ENCODE measurements at places on chromosomes 12 and 14.

DNA sequence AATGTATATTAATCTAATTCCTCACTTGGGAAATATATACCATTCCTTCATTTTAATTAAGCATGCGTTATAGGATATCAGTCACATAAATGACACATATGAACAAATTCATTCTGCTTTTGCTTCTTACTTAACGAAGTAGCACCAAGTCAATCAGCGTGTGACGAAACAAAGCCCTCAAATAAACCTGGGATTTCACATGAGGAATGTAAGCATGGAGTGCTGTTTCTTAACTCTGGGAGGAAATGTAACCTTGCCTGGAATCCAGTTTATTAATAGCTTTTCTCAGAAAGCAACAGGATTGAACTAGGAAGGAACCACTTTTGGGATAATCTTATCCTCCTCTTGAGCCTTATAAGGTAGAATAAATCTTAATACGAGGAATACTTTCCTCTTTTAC is 72.0 kb downstream of the NIN start:
- no peak for DNase-seq

DNA sequence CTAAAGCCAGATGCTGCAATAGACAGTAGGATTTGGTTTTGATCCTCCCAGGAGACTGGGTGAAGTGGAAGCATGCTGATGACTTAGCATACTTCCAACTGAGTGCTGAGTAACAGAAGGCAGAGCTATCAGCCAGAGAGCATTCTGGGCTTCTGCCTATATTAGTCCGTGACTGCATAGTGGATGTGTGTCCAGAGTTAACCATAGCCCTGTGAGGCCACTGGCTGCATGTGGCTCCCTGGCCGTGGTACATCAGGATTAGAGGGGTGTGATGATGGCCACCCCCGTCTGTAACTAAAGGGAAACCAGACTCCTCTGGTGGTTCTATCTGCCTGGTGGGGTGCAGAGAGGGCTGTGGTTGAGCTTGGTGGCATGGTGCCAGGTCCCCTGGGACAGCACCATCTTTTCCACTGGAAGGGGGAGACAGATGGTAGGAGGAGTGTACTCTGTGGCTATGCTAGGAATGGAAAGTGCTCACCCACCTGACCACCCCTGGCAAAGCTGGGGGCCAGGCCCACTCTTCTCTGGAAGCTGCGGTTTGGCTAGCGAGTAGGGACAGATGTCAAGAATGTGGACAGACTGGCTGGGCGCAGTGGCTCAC is 27.4 kb downstream of the ABCD4 start:
- no peak for DNase-seq

GRCh38 chr12:40827683-40828592 is 135.7 kb downstream of the CNTN1 start:
- no peak for DNase-seq

GRCh38 chr12:77608271-77608824 is 222.3 kb upstream of the NAV3 start:
- DNase-seq: no peak

DNA sequence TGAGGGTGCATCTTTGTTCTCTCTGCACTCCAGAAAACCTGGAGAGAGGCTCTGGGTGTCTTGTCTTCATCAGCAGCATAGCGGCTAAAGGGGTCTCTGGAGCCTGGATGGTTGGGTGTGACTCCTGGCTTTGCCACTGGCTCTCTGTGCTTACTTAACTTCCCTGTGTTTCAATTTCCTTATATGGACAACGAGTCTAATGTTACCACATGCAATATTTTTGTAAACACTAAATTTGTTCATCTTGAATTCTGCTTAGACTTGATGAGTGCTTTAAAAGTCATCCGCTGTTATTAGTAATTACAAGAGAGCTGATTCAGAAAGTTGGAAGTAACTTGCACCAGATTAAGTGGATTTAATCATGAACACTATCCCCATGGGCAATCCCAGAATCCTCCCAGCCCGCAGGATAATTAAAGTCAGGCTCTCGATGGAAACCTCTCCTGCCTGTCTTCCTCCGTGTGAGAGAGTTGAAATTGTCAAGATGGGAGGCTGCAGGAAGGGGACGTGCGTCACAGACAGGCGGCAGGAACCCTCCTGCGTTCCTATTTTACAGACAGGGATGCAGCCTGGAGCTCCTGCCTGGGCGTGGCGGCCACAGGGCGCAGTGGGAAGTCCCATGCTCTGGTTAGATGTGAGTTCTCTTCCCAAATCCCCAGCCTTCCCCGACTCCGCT is 201.2 kb downstream of the TTC8 start:
- no peak for DNase-seq

DNA sequence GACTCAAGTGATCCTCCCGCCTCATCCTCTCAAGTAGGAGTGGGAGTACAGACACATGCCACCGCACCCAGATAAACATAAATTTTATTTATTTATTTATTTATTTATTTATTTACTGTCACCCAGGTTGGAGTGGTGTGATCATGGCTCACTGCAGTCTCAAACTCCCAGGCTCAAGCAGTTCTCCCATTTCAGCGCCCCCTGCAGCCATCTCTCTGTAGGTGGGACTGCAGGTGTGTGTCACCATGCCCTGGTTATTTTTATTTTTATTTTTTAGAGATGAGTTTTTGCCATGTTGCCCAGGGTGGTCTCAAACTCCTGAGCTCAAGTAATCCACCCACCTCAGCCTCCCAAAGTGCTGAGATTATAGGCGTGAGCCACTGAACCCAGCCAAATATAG is 33.2 kb upstream of the KIF21A start:
- DNase-seq: no peak

Data from stimulated activated CD4-positive, alpha-beta T cell treated with anti-CD3 and anti-CD28 coated beads, Interleukin-1b, Interleukin-23, amount 100 ng/mL, for 4 hours (primary cell).